GM12892 (cell line): ENCODE measurements at places on chromosomes 7 and 10.

- no peak for DNase-seq
These were observed 5.0 kb downstream of the CXCL12 start for GRCh38 chr10:44379907-44380306.

DNA sequence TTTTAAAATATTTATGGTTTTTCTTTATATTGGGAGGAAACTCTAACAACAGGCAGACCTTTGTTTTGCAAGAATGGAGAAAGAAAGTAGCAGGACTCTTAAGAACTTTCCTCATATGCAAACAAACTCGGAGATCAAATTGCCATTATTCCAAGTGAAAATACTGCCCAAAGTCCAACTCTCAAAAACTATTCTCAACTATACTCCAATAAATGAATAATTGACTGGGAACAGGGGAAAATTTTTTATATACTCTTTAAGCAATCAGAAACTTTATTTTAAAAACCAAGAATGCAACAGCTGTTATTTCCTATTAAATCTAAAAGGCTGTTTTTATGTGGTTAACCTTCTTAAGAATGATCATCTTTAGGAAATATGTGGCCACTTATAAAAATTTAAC, 101.9 kb downstream of the COL28A1 start:
- no peak for DNase-seq

GRCh38 chr7:154750353-154750801, 252.5 kb downstream of the PAXIP1 start:
- no peak for DNase-seq

- no peak for DNase-seq
These were observed 225.8 kb downstream of the PARD3 start for GRCh38 chr10:34589275-34589674.

GRCh38 chr7:96090756-96091155, 231.1 kb downstream of the SLC25A13 start:
- DNase-seq, result no peak

DNA sequence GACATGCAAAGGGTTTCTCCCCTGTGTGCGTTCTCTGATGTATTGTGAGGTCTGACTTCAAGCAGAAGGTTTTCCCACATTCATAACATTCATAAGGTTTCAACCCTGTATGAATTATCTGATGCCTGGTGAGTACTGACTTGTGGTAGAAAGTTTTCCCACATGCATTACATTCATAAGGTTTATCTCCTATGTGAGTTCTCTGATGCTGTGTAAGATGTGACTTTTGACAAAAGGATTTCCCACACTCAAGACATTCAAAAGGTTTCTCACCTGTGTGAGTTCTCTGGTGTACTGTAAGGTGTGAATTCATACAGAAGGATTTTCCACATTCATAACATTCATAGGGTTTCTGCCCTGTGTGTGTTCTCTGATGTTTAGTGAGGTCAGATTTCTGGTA, 45.1 kb downstream of the ZNF33B start:
- DNase-seq, result no peak
